ENCODE measurements at places on chromosomes 3 and 15.
A peak's percentile ranks its signal among the peaks of the same experiment; 100 is the strongest.

DNA sequence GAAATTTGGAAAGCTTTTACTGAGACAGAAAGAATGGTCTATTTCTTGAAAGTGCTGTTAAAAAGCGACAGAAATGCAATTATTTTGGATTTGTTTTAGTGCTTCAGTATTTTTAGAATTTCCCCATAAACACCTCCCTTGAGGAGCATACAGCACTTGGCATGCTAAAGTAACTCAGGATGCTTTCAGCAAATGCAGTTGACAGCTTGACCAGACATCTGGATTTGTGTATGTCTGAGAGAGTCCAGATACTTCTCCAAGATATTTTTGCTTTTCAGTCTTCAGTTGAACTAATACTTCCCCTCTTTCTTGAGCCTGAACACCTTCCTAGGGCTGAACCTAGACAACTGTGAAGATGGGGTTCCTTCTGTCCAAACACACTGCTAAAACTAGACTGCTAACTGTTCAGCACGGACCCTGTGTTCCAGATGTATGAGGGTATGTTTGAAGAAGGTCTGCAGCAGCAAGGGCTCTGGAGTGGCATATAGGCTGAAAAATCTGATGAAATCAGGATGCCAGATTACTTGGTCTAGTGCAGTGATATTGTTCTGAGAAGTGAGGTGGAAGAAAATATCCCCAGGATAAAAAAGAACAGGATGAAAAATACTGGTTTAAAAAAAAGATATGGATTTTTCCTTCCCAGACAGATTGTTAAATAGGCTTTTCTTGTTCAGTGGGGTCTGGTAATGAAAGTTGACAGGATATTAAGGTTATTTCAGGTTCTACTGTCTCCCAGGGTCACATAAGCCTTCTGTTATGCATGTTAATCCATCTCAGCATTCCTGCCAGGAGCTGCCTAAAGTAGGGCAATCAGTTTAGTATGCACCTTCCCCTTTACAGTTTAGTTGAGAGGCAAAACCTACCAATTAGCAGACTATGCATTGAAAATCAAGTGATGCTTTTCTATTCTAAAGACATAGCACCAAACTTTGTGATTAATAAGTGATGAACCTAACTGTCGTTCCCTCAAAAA lies 516.9 kb upstream of the TBL1XR1 start:
- DNase-seq = no peak

- no peak for DNase-seq
These were observed 198.3 kb downstream of the VPS13C start for GRCh38 chr15:61861962-61862361.

GRCh38 chr3:133881939-133882825 lies 13.5 kb downstream of the RAB6B start:
- no peak for DNase-seq

DNA sequence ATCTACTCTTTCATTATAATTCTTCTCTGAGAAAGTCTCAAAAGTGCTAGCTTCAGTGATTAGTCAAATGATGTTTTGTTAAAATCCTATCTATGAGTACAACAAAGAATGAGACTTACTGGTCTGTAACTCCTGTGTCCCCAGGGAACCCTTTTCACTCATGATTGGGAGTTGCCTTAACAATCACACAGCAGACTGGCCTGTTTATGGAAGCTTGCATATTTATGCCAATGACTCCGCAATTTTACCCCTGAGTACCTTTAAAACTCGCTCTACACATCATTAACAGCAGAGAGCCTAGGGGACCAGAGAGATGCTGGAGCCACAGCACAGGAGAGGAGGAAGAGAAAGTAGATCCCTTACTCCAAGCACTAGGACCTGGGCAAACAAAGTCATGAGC lies 628.1 kb downstream of the IGSF11 start:
- no peak for DNase-seq

DNA sequence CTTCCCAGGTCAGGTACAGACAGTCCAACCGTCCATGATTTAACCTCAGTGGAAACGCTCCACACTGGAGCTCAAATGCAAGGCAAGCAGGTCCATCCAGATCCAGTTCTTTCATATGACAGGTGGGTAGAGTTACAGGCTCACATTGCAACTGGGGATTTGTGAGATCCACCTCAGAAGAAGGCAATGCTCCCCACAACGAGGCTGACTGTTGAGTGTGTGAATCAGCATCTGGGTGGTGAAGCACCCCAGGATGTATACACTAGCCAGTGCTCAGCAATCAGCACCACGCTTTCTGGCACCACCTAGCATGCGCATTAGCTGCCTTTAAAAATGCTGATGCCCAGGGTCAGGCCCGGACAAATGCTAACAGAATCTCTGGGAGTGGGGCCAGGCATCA lies 343.5 kb upstream of the ICE2 start:
- DNase-seq = no peak

DNA sequence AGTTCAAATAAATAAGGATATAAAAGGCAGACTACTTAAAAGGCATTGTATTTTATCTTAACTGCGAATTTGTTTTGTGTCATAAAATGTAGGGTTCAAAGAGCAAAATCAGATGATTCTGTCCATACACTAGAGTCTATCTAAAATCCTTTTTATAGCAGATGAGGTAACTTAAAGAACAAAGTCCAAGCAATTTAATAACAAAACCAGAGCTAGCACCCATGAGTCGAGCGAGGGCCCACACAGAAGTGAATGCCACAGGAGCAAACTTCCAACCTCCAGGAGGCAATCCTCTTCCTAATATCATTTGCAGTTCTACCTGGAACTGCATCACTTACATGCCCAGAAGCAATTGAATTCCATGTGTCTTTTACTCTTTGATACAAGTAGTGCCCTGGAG lies 35.4 kb upstream of the KBTBD8 start:
- no peak for DNase-seq

DNA sequence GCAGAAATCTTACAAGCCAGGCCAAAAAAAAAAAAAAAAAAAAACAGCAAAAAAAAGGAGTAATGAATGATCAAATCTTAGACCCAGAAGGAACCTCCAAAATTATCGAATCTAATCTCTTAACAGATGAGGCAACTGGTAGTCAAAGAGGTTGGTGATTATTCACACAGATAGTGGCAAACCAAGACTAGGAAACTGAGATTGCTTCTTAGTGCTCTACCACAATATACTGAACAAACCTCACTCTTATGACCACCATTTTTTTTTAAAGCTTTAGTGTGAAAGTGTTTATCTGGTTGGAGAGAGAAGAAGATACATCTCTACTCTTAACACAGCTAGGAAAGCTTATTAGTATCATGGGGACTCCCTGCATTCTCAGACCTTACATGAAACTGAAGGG lies 17.3 kb downstream of the ATOSA start:
- DNase-seq = no peak

DNA sequence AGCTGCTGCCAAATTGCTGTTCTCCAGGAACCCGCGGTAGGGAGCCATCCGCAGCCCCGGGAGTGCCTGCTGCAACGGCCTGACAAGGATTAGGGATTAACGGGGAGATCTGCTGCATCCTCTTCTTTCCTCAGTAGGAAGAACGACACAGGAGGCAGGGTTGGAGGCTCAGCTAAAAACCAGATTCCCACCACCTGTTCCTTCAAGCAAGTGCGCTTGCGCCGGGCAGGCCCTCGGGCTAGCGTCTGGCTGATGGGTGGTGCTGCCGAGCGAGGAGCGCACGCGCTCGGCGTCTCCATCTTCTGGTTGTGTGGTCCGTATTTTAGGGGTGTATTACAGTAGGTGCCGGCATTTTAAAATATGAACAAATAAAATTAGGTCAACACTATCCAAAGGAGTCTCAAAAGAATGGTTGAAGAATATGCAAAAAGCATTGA lies 25.4 kb upstream of the SLC25A26 start:
- no peak for DNase-seq

DNA sequence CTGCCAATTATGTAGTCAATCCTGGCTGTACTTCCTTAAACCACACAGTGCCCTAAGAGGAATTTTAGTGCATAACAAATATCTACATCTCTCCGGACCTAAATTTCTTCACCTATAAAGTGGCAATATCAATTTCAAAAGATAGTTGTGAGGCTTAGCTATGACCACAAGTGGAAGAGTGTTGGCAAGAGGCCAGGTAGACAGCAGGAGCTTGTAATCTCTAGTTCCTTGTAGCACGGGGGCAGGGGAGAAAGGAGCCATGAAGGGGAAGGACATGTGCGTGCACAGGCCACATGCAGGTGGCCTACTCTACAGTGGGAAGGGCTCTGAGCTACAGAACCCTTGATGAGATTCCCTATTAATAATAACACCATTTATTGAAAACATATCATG lies 269.7 kb downstream of the ABHD5 start:
- DNase-seq = no peak

DNA sequence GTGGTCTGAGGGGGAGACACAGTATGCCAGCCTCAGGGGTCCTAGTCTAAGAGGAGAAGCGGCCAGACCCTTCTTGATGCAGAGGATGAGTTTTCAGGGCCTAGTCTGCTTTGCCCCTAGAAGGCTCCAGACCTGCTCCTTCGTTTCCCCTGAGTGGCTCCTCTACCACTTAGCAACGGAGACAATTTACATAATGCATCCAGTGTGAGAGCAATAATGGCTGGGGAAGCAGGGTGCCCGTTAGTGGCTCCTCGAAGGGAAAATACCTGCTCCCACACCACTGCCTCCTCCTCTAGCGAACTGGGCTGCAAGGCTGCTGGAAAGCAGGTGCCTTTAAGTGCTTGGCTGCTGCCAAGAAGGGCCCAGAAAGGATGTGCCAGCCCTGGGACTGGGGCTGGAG lies 38.9 kb downstream of the CACNA2D2 start:
- DNase-seq = no peak

- no peak for DNase-seq
These were observed 71.5 kb upstream of the FILIP1L start for GRCh38 chr3:100185847-100186246.

- DNase-seq = no peak
These were observed 70.0 kb upstream of the CBLB start for GRCh38 chr3:105938806-105939205.

DNA sequence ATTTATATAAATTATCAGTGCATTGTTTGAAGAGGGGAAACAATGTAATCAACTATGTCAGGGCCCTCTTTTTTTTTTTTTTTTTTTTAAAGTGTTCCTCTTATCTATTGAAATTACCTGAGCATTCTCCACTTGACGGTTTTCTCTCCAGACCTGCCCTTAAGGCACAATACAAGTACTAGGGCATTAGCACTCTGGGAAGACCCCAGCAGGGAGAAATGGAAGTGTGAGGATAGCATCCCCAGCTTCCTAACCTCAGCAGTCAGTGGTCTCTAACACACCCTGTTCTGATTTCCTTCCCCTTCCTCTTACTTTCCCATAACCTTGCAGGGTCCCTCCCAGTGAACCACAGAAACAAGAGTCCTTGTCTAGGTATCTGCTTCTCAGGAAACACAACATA lies 458.3 kb upstream of the ARL6 start:
- DNase-seq = no peak

GRCh38 chr3:188126934-188127333 lies 27.0 kb upstream of the LPP start:
- no peak for DNase-seq

- DNase-seq = peak; percentile 90
These were observed 58.3 kb upstream of the SLC6A11 start for GRCh38 chr3:10757821-10758130.

GRCh38 chr3:43914269-43914668 lies 223.5 kb downstream of the ABHD5 start:
- no peak for DNase-seq

DNA sequence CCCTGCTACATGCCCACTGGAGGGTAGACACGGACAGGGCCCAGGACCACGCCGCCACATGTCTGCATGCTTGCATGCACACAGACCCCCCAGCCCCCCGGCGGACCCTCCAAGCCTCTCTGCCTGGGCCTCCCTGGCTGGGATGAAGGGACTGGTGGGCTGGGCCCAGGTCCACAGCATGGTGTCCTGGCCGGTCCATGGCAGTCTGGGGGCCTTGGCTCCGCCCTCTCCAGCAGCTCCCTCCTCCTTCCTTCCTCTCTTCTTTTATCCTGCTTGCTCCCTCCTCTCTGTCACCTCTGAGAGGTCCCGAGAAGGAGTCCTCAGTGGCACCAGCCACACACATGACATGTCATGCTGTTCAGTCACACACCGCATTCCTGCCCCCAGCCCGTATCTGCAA lies 24.5 kb downstream of the DUSP7 start:
- DNase-seq = no peak

DNA sequence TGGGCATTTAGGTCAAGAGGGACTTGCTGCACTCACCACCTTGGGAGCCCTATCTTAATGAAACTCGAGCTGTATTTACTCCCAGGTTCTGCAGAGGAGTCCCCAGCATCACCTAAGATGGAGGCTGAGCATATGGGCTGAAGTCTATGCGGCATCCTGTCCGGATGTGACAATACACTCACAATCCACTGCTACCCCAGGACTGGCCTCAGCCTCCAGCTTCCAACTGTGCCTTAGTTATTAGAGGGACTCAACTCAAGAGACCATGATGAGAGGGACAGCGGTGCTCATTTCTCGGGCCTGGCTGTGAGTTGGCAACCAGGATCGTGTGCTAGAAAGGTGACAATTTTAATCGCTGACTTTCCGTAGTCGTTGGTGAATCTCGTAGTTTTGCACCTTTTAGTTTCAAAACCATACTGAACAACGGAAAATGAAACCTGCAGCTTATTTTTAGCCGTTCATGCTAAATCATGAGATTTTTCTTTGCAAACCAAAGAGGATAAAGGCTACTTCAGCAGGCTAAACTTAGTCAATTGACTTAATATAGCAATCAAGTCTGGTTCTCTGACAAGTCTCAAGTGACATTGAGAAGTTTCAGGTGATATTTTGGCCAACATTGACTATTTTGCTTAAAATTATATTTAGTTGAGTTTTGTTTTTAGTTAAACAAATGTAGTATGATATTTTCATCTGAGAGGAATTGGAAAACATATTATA lies 11.1 kb downstream of the ZBTB38 start:
- no peak for DNase-seq

- DNase-seq = no peak
These were observed 25.5 kb downstream of the DPH3 start for GRCh38 chr3:16239086-16239770.

- no peak for DNase-seq
These were observed 57.2 kb downstream of the EFCAB12 start for GRCh38 chr3:129371041-129371826.

DNA sequence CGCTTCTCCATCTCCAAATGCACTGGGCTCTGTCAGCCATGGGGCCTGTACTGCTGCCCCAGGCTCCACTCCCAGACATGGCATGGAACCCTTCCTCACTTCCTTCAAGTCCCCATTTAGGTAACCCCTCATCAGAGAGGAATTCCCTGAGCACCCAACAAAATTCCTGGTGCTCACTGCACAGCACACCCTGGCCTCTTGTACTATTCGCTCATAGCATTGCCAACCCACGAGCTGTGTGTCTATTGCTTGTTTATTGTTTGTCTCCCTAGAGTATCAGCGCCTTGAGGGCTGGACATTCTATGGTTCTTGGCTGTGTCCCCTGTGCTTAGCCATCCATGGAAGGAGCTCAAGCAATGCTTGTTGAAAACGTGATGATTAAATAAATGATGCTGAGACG lies 46.1 kb upstream of the SLCO2A1 start:
- DNase-seq = no peak

GRCh38 chr3:10011631-10012030 lies 14.6 kb upstream of the FANCD2 start:
- DNase-seq = no peak

DNA sequence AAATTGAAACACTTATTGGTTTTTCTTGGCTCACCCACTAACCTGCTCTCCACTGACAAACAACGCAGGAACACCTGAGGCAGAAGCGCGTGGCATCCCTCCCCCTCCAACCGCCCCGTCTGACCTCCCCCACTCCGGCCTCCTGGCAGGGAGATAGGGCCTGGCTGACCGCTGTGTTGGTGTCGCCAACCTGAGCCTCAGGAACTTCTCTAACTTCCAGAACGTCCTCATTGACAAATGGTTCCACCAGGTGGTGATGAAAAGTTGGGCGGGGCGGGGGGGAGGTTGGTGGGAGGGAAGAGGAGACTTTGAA lies 22.8 kb downstream of the IL17RD start:
- DNase-seq = no peak

GRCh38 chr15:68687136-68687735 lies 108.4 kb downstream of the CORO2B start:
- no peak for DNase-seq

All from epithelial cell of prostate (primary cell).